ENCODE measurements at places on chromosomes 4 and X.

DNA sequence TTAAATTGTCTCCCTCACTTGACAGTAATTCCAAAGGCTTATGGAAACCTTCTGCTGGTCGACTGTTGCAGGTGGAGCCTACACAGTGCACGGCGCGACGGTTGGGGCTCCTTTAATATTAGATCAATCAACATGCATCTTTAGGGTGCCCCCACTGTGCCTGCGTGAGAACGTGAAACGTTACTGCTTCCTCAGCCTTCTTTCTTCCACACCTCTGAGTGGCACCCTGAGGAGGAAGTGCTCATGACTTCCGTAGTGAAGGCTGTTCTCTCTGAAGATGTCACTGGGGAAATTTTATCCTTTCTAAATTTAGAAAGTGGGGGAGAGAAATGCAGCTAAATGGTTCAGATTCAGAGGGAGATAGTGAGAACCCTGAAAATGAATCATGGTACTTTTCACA lies 184.0 kb upstream of the ZFP42 start:
- DNase-seq, result no peak

GRCh38 chrX:44503560-44503959 lies 39.1 kb downstream of the FUNDC1 start:
- no peak for DNase-seq

GRCh38 chrX:116605576-116605975 lies 142.8 kb upstream of the CT83 start:
- no peak for DNase-seq

DNA sequence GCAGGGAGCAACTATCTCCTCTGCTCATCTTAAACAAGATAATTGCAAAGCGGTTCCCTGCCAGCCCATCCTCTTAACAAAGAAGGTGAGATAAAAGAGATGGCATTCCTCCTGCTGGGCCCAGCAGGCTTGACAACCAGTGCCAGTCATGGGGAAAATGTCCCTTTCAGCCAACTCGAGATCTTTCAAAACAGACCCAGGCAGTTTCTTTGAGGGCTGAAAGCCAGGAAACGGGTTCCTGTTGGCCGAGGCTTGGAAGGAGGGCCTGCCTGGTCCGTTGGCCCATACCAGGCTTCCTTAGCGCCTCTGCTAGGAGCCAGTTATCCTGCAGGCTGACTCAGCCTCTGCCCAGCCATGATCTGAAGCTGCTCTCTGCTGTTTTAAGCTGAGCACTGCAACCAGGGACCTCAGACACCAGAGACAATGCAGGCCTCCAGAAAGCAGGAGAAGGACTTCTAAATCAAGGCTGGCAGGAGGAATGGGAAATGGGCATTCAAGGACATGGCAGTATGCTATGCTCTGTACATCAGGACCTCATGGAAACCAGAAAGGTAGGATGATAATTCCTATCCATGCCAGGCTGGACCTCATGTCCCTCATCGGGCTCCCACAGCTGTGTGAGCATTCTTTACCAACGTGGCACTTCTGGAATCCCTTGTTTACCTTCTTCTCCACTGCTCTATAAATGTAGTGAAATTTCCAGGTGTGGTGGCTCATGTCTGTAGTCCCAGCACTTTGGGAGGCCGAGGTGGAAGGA lies 42.4 kb upstream of the SLC2A9 start:
- DNase-seq, result no peak

DNA sequence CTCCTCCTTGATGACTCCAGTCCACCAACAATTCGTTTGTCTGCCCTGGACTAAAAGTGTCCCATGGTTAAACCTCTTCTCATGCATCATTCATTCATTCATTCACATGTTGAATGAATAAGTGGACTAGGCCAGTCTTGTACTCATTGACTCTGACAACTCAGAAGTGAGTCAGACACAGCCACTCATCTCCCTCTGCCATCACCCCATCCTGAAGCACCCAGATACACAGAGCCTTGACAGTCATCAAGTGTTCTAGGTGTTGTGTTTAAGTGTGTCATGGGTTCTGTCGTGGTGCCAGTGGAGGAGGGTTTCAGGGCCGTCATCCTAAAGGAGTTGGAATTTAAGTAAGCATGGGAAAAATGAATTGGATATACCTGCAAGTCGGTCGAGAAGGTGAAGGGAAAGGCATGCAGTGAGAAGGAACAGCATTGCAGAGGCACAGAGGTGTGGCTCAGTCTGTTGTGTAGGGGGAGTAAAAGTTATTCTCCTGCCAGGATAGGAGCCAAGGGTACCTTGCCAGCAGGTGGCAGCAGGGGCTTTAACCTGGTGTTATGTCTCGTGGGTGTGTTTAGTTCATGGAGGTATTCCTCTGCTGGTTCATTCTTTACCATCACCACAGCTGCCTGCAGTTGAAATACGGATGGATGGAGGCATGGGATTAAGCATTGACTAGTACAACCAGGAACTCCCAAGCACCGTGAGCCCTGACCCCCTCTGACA lies 18.3 kb downstream of the MAGED2 start:
- no peak for DNase-seq

GRCh38 chrX:13540602-13541001 lies 28.8 kb upstream of the EGFL6 start:
- DNase-seq, result no peak

DNA sequence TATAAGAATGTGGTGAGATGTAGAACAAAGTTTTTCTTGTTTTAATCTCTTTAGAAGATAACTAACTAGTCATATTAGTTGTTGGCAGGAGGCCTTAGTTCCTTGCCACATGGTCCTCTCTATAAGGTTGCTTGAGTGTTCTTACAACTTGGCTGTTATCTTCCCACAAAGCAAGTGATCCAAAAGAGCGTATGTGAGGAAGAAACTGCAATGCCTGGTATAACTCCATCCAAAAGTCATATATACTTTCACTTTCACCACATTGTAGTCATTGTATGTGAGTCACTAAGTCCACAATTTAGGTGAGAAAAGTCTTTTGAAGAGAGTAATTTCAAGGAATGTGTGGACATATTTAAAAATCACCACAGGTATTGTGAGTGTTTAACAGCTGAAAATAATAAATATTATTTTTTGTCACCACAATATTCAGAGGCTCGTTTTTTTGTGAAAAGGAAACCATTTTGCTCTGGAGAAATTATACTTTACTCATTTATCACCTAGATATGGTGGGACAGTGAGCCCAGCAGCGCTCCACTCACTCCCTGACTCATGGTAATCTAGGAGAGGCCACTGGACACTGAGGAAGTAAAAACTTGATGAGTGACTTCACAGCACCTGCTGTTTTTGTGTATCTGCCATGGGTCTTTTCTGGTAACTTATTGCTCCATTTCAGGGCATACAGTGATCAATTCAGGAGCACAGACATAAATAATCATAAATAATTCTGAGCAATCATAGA lies 369.4 kb upstream of the NDST3 start:
- no peak for DNase-seq

DNA sequence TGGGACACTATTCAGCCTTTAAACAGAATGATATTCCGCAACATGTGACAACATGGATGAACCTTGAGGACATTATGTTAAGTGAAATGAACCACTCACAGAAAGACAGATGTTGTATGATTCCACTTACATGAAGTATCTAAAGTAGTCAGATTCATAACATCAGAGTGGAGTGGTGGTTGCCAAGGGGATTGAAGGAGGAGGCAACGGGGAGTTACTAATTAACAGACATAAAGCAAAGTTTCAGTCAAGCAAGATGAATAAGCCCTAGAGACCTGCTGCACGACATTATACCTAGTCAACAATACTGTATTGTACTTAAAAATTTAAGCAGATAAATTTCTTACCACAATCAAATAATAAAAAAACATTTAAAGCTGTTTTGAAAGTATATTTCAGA lies 105.0 kb upstream of the NR0B1 start:
- DNase-seq, result peak; percentile 80

- no peak for DNase-seq
These were observed 319.3 kb downstream of the RAB28 start for GRCh38 chr4:13164783-13165331.
